ENCODE measurements at places on chromosomes 13 and 19. TPM values are rescaled to one million over a fixed set of nuclear protein-coding genes. Genes with fewer than 3 reads are reported as not detected.

GRCh38 chr13:113491418-113491883 is 940 bp upstream of the DCUN1D2 start:
- no peak for DNase-seq

DNA sequence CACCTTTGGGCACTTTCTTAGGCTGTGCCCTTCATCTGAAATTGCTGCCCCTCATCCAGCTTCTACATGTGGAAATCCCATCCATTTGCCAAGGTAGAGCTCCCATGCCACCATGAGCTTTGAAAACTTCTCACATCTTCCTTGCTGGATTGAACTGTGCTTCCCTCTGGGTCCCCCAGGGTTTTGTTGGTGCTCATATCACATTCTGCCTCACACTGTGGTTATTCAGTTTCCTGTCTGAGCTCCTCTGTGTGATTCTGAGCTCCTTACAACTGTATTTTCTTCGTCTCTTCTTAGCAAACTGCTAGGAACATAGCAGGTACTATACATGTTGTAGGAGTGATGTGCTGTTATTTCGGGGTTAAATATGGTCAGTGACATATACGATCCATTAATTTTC is 74.9 kb upstream of the KL start:
- DNase-seq: no peak

- DNase-seq: no peak
These were observed 2.4 kb downstream of the IRF3 start for GRCh38 chr19:49663224-49663623.

DNA sequence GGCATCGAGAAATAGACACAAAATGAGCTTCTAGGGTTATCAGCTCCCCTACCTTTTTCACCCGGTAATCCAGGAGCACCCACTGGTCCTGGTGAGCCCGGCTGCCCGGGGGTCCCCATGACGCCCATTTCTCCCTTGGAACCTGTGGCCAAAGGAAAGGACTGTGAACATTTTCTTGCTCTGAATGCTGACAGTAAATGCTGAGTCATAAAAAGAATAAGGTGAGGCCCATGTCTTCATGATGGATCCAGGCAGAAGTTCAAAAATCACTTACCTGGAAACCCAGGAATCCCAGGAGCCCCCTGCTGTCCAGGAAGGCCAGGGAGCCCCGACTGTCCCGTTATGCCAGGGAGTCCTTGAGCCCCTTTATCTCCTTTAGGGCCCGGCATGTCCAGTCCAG is 129.2 kb downstream of the COL4A1 start:
- no peak for DNase-seq

GRCh38 chr13:23430664-23431063 is 2.8 kb downstream of the SACS start:
- no peak for DNase-seq

DNA sequence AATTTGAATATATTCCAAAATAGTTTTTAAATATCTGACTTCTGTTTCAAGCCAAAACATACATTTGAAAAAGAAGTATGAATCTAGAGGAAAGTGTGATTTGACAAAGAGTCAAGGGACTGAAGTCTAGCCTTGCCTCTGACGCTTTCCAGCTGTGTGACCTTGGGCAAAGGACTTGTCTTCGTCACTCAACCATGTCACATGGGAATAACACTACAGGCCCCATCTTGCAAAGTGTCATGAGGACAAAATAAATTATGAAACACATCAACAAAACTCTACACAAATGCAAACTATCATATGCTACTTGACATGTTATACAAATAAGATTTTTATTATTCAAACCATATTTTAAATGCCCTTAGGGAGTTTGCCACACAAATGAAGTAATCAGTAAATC is 73.0 kb downstream of the CYSLTR2 start:
- DNase-seq: peak; percentile 52

- no peak for DNase-seq
These were observed 122.5 kb upstream of the MCF2L start for GRCh38 chr13:112846411-112847115.

Gene PPM1N
- polyA plus RNA-seq: not detected

Gene CCDC122
- polyA plus RNA-seq: 10.5 TPM

Gene CERS1
- 4.5 TPM for polyA plus RNA-seq
